Activated CD4-positive, alpha-beta T cell treated with anti-CD3 and anti-CD28 coated beads for 4 hours (primary cell): ENCODE measurements at places on chromosomes 7 and 10.

DNA sequence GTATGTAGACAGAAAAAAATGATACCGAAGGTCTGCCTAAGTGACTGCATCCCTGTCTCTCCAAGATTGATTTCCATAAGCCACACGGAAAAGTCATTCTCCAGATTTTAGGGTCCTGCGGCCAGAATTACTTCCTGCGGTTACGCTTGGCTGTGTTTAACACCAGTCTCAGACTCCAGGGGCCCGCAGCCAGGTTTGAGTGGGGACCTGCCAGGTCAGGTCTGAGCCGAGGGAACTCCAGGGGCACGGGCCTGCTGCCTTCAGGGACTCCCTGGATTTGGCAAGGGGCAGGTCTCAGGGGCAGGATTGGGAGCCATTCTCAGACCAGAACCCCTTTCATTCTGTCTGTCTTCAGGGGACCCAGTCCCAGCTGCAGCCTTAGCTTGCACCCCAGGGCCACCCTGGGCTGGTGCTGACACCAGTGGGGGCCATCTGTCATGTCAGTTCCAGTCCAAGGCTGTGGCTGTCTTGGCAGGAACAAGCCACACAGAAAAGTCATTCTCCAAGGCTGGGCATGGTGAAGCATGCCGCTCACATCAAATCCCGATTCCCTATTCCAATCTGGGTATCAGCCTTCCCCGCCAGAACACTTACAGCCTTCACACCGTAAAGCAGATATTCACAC, 39.0 kb downstream of the TMEM120A start:
- DNase-seq: no peak

DNA sequence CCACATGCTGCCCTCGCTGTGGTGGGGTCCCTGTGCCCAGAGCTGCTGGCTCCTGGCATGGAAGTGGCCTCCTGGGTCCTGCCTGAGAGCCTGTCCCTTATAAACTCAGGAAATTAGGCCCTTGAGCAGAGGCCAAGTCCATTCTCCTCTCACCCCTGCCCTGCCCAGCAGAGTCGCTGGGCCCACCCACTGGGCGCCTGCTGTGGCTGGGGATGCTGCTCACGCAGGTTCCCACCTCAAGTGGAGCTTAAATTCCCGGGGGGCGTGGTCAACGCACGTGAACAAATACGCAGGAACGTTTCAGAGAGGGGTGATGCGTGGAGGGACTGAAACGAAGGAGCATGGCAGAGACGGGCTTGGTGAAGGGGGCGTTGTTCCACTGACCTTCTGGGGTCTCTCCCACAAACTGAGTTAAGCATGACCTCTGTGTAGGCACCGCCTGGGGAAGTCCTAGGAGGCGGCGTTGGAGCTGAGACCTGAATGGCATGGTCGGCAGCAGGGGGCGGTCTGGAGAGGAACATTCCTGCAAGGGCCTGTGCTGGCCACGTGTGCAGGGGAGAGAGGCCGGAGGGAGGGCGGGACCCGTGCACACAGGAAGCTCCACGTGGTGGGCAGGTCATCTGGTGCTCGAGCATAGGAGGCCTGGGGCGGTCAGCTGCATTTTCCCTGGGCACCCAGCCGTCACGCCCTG, 27.9 kb downstream of the FAM20C start:
- no peak for DNase-seq

GRCh38 chr7:33043501-33044400, 18.8 kb downstream of the NT5C3A start:
- no peak for DNase-seq

DNA sequence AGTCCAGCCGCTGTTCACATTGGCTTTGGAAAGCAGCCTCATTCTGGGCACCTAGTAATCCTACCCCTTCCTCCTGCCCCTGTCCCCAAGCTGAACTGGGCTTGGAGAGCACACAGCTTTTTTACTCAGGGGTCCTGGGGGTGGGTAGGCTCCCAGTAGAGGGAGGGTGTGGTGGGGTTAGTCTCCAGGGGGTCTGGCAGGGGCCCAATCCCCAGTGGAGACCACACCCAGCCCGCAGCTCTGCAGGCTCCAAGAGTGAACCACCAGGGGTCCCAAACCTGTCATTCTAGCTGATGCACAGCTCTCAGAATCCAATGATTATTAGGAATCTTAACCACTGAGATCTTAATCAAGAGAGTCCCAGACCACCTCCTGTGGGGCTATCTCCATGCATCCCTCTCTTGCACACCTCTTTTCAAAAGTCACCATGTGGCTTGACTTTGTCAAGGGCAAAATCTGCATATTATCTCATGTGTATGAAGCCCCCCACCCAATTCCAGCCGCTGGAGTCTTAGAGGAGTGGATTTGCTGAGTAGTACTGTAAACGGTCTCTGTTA, 2.7 kb downstream of the HOXA11 start:
- no peak for DNase-seq

GRCh38 chr10:67793313-67793712, 44.7 kb downstream of the DNAJC12 start:
- no peak for DNase-seq

DNA sequence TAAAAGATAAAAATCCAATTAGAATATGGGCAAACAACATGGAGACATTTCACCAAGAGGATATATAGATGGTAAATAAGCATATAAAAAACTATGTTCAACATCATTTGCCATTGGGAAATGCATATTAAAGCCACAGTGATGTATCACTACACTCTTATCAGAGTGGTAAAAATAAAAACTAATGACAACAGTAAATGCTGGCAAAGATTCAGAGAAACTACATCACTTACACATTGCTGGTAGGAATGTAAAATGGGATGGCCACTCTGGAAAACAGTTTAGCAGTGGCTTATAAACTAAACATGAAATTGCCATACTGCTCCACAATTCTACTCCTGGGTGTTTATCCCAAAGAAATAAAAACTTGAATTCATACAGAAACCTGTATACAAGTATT, 59.2 kb downstream of the CROT start:
- no peak for DNase-seq

- DNase-seq: peak; percentile 41
These were observed 758 bp upstream of the OPTN start for GRCh38 chr10:13099144-13099665.

DNA sequence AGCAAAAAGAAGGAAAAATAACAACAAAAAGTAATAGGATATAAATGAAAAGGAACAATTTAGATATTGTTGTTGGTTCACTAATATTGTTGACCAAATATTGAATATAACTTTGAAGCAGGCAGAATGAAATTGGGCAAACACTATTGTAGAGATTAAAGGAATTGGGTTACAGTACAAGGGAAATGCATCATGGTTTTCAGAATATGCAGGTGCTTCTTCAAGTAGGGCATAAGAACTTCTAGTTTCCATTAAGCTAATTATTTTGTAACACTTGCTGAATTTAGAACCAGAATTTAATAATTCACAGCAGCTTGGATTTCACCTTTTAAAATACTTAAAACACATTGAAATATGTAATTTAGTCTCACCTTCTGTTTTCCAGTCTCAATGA, 36.5 kb downstream of the RPA3 start:
- no peak for DNase-seq

- DNase-seq: no peak
These were observed 2.9 kb downstream of the CDK14 start for GRCh38 chr7:90599038-90599437.

GRCh38 chr10:22832066-22832602, 95.7 kb upstream of the ARMC3 start:
- no peak for DNase-seq

DNA sequence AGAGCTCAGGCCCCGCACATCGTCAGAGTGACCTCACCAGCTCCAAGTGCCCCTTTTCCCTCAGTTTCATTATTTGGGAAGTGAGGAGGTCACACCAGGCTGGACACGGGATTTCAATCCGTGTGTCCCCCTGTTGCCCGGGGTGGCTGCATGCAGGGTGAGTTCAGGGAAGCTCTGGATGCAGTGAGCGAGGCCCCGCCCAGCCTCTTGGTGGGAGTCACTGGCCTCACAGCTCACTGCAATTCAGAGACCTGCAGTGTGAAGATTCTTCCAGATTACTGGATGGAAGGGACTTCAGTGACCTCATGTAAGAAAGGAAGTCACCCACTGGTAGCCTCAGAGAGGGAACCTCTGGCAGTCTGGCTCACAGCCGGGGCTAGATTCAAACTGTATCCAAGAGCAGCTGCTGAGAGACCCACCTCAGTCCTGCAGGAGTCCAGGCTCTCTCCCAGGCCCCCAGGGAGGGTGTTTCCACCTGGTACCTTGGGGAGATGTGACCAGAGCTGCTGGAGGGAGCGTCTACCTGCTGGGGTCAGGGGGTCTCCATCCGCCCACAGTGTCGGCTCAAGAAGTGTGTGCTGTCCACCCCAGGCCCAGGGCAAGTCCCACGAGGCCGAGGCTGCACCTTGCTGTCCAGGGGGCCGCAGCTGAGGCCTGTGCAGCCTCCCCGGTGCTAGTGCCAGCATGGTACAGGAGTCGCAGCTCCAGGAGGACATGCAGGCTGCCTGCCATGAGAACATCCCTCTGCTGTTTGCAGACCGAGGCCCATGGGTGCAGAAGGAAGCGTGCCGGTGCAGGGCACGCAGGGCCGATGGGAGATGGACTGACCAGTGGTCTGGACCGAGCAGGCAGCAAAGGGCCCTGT, 54.4 kb downstream of the MGMT start:
- no peak for DNase-seq

DNA sequence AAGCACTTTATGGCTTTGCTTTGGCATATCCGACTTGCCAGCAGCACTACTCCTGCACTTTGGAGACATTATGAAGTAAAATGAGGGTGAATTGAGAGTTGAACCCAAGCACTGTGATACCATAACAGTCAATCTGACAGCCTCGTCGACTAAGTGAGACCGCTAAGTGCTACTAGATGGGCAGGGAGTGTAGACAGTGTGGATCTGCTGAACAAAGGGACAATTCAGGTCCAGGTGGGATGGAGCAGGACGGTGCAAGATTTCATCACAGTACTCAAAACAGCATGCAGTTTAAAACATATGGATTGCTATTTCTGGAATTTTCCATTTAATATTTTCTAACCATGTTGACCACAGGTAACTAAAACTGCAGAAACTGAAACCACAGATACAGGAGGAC, 20.8 kb upstream of the PRTFDC1 start:
- DNase-seq: no peak

- DNase-seq: no peak
These were observed 326.4 kb downstream of the PAXIP1 start for GRCh38 chr7:154676422-154677073.

DNA sequence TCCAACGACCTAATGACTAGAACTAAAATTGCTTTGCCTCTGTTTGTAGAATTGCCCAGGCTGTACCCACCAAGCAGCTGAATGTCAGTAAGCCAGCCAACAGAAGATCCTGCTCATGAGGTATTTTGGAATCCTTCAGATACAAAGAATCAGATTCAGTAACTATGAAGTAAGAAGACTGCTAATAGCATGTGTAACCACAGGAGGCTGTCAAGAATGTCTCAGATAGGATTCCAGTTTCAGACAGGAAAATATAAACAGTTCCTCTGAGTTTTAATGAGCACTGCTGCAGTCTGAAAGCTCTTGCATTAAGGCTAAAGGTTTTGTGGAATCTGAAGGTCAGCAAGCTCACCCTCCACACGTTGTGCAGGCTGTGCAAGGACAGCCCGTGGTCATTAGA, 112.6 kb upstream of the ADAM12 start:
- no peak for DNase-seq

- DNase-seq: no peak
These were observed 4.7 kb upstream of the HGF start for GRCh38 chr7:81774551-81774950.

DNA sequence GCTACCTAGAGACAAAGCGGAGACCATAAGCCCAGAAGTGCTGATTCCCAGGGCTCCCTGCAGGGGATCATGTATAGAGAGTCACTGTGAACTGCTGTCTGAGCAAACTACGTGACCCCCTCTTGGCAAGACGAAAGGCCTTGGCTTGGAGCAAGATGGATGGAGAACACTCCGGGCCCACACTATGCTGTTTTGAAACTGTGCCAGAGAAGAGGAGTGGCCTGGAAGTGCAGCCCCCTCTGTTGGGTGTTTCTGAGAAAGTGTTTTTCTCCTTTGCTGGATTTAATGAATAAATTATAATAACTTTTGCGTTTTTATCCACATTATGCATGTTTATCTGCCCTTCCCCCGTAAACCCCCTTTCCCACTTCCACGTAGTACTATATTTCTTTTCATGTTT, 639.3 kb upstream of the GALNT17 start:
- no peak for DNase-seq

- DNase-seq: no peak
These were observed 16.0 kb downstream of the SAMD8 start for GRCh38 chr10:75127471-75127870.

GRCh38 chr10:84540022-84540616, 211.7 kb downstream of the CCSER2 start:
- DNase-seq: no peak

DNA sequence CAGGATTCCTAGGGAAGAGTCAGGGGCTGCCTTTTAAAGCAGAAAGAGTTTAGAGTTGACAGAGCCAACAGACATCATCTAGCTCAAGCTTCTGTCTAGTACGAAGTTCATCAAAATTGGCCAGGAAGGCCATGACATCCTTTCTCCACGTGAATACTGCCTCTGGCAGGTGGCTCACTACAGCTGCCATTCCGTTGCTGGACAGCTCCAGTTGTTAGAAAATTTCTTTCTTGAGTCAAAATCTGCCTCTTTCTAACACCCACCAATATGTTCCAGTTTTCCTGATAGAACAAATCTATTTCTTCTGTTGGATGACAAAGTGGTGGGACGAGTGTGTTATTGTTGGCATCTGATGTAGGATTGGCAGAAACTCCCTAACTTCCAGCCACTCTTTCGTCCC, 154.9 kb downstream of the ADRA2A start:
- DNase-seq: no peak

- no peak for DNase-seq
These were observed 47.3 kb upstream of the NPTX2 start for GRCh38 chr7:98569691-98570337.

GRCh38 chr7:362402-363096, 72.6 kb downstream of the FOXL3 start:
- DNase-seq: peak; percentile 44

- DNase-seq: no peak
These were observed 108.7 kb downstream of the SEMA3D start for GRCh38 chr7:85078181-85078580.

DNA sequence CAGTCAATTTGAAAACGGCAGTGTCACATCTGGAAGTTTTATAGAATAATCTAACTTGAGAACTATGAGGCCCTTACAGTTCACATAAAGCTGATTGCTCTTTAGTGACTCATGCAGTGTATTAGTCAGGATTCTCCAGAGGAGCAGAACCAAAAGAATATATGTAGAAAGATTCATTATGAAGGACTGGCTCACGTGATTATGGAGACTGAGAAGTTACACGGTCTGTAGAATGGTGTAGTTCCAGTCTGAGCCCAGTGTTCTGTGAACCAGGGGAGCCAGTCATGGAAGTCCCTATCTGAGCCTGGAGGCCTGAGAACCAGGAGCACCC, 21.5 kb downstream of the RBM33 start:
- DNase-seq: no peak

GRCh38 chr10:26296360-26296759, 79.8 kb downstream of the GAD2 start:
- DNase-seq: no peak

DNA sequence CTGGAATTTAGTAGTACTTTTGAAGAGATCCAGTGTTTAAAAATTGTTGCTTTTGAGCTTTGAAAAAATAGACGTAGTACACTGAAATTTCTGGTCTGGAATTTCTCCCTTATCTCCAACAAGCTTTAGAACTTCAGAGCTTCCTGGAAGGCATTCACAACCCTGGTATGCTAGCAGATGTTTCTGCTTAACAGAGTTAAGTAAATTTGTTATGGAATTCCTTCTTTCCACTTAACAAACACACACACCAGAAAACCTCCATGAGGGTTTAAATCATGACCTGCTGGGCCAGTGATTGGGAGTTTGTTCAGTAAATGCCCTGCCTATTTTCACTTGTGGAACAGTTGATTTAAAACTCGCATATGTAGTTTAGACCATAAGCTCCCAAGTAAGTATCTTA, 13.7 kb downstream of the ASB15 start:
- no peak for DNase-seq
